ENCODE measurements at places on chromosomes 11 and 22.

- DNase-seq, result no peak
These were observed 6.9 kb upstream of the ACR start for GRCh38 chr22:50730941-50731661.

DNA sequence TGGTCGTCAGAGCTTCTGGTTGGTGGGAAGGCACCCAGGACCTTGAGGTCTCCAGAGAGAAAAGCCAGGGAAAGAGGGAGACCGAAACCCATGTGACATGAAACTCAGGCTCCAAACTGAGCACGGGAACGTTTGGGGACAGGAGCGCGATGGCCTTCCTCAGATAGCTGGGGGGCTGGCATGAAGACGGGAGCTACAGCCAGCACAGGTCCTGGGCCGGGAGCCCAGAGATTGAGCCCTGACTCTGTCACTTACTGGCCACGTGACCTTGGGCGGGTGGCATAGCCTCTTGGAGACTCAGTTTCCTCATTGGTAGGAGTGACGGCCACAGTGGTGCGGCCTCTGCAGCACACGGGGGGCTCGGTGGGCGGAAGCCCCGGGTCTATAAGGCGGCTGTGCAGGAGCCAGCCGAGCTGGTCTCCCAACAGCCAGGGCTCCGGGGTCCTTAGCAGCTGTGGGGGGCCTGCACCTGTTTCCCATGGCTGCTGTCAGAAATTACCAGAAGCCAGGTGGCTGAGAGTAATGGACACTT is 36.4 kb upstream of the PPP6R3 start:
- no peak for DNase-seq

- no peak for DNase-seq
These were observed 101.2 kb upstream of the DDI1 start for GRCh38 chr11:103935219-103935618.

DNA sequence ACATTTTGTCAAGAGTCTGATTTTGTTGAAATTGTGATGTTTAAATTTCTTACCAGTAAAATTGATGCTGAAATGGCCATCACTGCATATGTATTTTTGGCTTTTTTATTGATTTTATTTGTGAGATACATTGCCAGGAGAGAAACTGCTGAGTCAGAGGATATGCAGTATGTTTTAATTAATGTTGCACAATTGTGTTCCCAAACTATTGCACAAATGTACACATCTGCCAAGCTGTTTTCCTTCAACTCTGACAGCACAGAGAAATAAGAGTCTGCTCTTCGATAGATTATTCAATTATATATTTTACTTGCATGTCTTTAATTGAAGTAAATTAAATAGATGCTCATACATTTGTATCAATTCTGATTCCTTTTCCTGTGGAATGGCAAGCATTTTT is 640.2 kb upstream of the LUZP2 start:
- no peak for DNase-seq

DNA sequence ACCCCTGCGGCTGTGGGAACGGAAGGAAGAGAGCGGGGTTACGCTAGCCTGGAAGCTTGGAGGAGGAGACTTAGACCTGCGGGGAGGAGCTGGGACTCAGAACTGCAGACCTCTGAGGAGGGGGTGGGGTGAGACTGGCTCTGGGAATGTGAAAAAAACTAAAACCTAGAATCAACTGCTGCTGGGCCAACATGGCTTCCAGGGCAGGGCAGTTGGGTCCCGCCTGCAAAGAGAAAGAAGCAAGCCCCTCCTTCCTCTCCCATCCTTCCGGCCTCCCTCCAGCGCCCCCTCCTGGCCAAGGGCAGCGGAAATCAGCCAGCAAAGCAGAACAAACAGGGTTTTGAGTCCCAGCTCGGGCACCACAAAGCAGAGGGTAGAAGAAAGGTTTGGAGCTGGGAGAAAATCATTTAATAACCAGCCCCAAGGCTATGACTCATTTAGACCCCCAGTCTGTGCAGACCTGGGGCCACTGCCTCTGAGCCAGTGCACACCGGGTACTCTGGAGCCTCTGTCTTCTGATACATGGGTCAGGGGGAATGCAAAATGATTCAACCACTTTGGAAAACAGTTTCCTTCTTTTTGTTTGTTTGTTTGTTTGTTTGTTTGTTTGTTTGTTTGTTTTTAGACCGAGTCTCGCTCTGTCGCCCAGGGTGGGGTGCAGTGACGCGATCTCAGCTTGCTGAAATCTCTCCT is 7.3 kb upstream of the NCF4 start:
- DNase-seq, result peak; percentile 94

- DNase-seq, result no peak
These were observed 1.9 kb downstream of the SERPING1 start for GRCh38 chr11:57599381-57599780.

GRCh38 chr22:46280999-46281623 is 13.3 kb downstream of the TTC38 start:
- no peak for DNase-seq

- DNase-seq, result no peak
These were observed 48.4 kb upstream of the MUC15 start for GRCh38 chr11:26620282-26621045.

DNA sequence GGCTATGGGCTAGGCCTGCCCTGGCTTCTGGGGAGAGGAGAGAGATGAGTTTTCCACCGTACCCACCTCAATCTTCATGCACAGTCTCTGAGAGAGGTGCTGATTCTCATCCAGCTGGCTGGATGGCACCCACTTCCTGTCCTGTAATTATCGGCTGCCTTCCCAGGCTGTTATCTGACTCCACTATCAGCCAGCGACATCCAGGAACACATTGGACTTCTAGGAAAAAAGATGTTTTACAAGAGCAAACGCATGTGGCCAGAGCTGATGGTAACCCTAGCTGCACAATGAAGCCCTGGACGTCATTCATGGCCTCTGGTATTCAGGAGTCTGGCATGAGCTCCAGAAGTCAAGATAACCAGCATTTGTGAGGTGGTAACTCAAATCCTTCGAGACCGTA is 137.4 kb downstream of the EHF start:
- DNase-seq, result no peak

GRCh38 chr11:37963440-37963839 is 1365.4 kb upstream of the RAG2 start:
- DNase-seq, result no peak

DNA sequence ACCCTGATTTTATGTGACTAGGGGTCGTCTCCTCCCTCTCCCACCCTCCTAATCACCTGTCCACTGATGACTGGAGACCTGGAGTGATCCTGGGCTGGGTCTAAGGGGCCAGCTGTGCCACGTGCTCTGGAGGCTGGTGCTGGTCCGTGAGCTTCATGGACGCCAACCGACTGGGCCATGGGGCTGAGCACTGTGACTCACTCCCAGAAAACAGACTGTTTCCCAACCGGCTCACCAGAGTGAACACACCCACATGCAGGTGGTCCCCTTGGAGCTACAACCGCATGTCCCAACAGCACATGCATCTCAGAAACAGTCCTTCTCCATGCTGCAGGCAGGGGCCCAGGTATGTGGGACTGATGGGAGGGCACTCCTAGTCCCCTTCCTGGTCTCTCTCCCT is 14.0 kb upstream of the LMO1 start:
- no peak for DNase-seq

- no peak for DNase-seq
These were observed 37.9 kb downstream of the PAK1 start for GRCh38 chr11:77435972-77436371.

DNA sequence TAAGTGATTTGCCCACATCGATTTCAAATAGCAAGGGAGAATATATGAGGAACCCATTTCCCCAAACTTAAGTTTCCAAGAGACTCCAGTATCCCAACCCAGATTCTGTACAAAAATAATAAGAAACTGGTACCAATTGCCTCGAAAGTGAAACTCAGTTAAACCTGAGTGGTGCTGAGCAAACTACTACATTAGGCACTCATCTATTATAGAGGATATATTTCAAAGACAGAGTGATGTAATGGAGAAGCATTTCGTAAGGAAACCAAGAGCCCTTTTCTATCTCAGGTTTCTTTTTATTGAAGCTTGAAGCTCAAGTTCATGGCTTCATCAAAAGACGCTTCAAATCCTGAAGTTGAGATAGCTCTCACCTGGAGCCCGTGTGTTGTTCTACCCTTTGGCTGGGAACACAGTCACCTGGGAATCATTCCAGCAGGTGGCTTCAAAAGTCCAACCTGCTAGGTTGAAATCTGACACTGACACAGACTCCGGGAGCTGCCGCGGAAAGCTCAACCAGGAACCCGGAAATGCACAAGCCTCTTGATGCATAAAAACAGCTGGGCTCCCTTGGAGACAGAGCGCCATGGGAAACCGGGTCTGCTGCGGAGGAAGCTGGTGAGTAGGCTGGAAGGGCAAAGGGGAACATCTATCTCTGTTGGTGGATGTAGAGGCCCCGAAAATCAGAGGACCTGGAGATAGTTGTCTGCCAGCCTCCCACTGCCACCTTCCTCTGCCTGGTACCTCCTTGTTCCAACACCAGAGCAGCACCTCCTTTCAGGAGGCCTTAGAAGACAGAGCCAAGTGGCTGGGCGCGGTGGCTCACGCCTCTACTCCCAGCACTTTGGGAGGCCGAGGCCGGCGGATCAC is at the start of gene C11orf52:
C11orf52 (plus strand) TSS at position 524 of the 867 bp plus-strand sequence; CDS start at position 584, 60 bp downstream.
- DNase-seq, result no peak

GRCh38 chr11:128288368-128288767 is 299.0 kb downstream of the ETS1 start:
- DNase-seq, result no peak

GRCh38 chr22:44212936-44213335 is 32.2 kb downstream of the PARVG start:
- DNase-seq, result no peak

GRCh38 chr11:33588056-33588455 is 112.6 kb downstream of the C11orf91 start:
- DNase-seq, result no peak

GRCh38 chr11:106482917-106483785 is 405.7 kb downstream of the AASDHPPT start:
- DNase-seq, result no peak

- no peak for DNase-seq
These were observed 24.8 kb downstream of the CNTF start for GRCh38 chr11:58647141-58647699.

- DNase-seq, result no peak
These were observed 21.8 kb downstream of the ALX4 start for GRCh38 chr11:44288133-44288526.

- DNase-seq, result peak; percentile 50
These were observed 5.4 kb downstream of the PLA2G6 start for GRCh38 chr22:38176170-38176741.

GRCh38 chr11:125410091-125410490 is 86.0 kb downstream of the FEZ1 start:
- DNase-seq, result no peak

DNA sequence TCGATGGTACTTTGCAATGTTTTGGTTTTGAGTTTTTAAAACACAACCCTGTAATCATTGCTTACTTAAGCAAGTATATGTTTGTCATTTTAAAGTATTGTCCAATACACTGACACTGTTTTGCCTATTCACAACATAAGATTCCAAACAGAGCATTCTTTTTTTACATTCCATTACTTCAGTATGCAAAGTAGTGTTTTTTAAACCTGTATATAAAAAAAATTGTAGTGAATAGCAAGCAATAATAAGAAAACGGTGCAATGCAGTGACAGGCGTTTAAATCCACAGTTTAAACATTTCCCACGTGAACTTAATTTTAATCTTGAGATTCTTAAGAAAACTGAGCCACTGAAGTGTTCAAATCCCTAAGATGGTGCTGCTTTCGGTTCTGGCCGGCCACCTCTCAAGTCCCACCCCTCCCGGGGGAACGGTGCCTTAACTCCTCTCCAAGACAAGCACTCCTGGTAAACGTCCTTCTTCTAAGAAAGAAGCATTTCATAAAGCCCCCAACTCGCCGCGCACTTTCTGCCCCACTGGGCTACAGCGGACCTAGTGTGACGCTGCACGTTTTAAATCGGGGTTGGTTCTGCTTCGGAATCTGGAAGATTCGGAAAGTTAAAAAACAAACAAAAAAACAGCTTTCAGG is 2.9 kb downstream of the PGR start:
- DNase-seq, result no peak

GRCh38 chr11:19244084-19244483 is 3.3 kb upstream of the E2F8 start:
- DNase-seq, result no peak

DNA sequence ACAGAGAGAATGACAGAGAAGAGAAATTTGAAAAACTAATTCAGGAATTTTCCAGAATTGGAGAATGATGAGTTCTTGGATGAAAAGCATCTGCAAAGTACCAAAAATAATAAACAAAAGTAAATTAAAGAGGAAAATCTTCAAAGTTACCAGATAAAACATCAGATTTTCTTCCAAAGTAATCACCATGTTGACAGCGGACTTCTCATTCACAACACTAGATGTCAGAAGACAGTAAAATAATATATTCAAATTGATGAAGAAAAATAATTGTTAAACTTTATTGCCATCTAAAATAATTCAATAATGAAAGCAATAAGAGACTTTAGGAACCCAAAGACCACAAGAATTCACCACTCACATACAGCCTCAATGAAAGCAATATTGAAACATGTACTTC is 355.2 kb downstream of the DYNC2H1 start:
- DNase-seq, result no peak

DNA sequence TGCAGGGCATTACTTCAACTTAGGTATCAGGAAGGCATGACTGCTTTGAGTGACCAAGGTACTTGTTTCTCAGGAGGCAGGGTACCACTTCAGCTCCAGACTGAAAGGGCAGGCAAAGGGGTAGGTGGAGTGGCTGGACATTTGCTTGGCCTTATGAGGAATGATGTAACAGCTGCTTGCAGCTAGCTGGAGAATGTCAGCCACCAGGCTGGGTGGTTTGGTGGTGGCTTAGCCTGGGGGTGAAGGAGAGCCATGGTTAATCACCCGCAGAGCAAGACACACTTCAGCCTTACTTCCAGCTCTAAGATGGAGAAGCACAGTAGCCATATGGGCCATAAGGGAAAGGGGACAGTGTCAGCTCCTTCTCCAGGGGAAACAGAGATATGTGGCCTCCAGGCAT is 146.1 kb downstream of the APIP start:
- no peak for DNase-seq

DNA sequence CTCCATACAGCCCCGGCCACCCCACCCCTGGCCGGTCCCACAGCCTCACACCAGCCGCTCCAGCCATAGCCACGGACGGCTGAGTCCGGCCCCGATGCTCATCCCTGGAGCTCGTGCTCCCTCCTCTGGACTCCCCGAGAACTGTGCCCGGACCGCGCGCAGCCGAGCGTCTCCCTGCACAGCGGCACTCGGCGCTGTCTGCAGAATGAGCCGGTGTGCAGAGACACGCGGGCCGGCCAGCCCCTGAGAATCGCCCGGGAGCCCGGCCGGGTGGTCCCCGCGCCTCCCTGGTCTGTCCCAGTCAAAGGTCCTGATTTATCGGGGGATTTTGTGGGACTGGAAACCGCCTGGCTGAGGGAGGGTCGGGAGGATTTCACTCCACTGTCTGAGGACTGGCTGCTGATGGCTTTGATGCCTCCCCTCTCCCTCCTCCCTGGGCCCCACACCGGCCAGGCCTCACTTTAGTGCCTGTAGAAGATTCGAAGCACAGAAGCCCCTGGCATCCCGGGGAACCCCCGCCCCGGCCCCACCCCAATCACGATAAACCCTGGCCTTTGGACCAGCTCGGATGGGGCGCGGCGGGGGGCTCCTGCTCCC is 102.7 kb downstream of the BRD1 start:
- peak; percentile 63 for DNase-seq
